T-helper 2 cell (primary cell): ENCODE measurements at places on chromosomes 5 and 9.

DNA sequence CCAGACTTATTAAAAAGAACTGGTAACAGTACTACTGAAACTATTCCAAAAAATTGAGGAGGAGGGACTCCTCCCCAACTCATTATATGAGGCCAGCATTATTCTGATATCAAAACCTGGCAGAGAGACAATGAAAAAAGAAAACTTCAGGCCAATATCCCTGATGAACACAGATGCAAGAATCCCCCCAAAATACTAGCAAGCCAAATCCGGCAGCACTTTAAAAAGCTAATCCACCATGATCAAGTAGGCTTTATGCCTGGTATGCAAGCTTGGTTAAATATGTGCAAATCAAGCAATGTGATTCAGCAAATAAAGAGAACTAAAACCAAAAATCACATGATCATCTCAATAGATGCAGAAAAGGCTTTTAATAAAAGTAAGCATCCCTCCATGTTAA, 2271.0 kb upstream of the C9orf72 start:
- no peak for DNase-seq

- no peak for DNase-seq
Measured at GRCh38 chr9:137188086-137188489, 272 bp downstream of the ANAPC2 start.

- no peak for DNase-seq
Measured at GRCh38 chr9:87465816-87466215, 31.9 kb upstream of the DAPK1 start.

DNA sequence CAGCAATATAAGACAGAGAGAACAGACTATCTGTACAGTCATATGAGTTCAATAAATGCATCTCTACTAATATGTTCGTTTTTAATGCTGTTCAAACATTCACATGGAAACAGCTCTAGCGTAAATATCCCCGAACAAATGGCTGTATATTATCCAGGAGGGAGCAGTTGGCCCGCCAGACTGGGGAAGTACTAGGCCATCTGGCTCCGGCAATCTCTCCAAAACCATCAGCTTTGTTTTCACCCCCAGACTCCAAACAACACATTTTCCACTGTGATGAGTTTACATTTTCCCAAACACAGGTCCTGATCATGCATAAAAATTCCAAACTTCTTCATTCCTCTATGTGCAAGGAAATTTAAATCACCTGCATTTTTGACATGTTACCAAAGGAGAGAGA, 8.7 kb downstream of the EBF1 start:
- no peak for DNase-seq
